Ovary (tissue), 10 donors: ENCODE measurements at places on chromosomes 3 and 15. TPM values are rescaled to one million over a fixed set of nuclear protein-coding genes. Genes with fewer than 3 reads are reported as not detected.

CISH gene
- polyA plus RNA-seq: 21.9 TPM

BCL2A1 gene
- polyA plus RNA-seq: 0.50 TPM

MCF2L2 gene
- 2.2 TPM for polyA plus RNA-seq

FGD5 gene
- polyA plus RNA-seq: 17.8 TPM

CHDH gene
- 0.88 TPM for polyA plus RNA-seq

MYO5C gene
- polyA plus RNA-seq: 4.5 TPM

GAP43 gene
- 0.75 TPM for polyA plus RNA-seq

KBTBD13 gene
- 0.10 TPM for polyA plus RNA-seq

ADAMTS17 gene
- polyA plus RNA-seq: 1.3 TPM

GOLGB1 gene
- polyA plus RNA-seq: 31.7 TPM

MAPKAPK3 gene
- polyA plus RNA-seq: 15.8 TPM

LEKR1 gene
- polyA plus RNA-seq: 0.41 TPM

PAK6 gene
- polyA plus RNA-seq: 0.52 TPM

SLC6A20 gene
- polyA plus RNA-seq: 0.05 TPM

WNT5A gene
- 12.9 TPM for polyA plus RNA-seq

ALDH1L1 gene
- polyA plus RNA-seq: 45.1 TPM

P2RY1 gene
- polyA plus RNA-seq: 5.3 TPM

SOX14 gene
- not detected for polyA plus RNA-seq

CLDN11 gene
- polyA plus RNA-seq: 125 TPM

CXCR6 gene
- polyA plus RNA-seq: 3.5 TPM

BNC1 gene
- 0.95 TPM for polyA plus RNA-seq

GOLGA6L7 gene
- not detected for polyA plus RNA-seq

EEFSEC gene
- 14.0 TPM for polyA plus RNA-seq

MORC1 gene
- polyA plus RNA-seq: not detected

MOBP gene
- 0.68 TPM for polyA plus RNA-seq
